NCI-H2029 (cell line): ENCODE measurements at places on chromosomes 6 and 20.
A peak's percentile ranks its signal among the peaks of the same experiment; 100 is the strongest.

GRCh38 chr20:9909167-9909566, 70.3 kb upstream of the PAK5 start:
- DNase-seq, result no peak

DNA sequence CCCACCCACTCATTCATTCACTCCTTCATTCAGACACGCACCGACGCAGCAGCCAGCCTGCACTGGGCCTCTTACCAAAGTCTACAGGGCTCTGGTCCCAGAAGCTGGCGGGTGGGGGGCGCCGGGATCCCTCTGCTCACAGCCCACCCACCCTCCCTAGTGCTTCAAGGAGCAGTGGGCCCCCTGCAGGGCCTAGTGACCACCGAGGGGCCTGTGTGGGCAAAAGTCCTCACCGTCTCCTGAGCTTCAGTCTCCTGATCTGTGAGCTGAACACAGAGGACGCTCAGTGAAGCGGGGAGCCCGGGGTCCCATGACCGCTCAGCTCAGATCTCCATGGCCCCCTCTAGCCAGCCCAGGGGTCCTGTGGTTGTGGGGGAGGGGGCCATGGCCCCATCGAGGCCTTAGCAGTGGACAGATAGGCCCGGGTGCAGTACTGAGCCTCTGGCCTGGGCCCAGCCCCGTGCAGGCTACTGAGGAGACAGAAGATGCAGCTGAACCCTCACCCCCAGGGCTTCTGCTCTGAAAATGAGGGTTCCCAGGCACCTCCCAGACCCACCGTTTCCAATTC, 33.4 kb upstream of the MRGBP start:
- DNase-seq, result no peak

GRCh38 chr20:23140991-23141390, 54.9 kb upstream of the CD93 start:
- DNase-seq, result no peak

- no peak for DNase-seq
Measured at GRCh38 chr20:62737271-62737811, 28.7 kb downstream of the NTSR1 start.

GRCh38 chr20:14178952-14179351, 158.5 kb downstream of the FLRT3 start:
- no peak for DNase-seq

DNA sequence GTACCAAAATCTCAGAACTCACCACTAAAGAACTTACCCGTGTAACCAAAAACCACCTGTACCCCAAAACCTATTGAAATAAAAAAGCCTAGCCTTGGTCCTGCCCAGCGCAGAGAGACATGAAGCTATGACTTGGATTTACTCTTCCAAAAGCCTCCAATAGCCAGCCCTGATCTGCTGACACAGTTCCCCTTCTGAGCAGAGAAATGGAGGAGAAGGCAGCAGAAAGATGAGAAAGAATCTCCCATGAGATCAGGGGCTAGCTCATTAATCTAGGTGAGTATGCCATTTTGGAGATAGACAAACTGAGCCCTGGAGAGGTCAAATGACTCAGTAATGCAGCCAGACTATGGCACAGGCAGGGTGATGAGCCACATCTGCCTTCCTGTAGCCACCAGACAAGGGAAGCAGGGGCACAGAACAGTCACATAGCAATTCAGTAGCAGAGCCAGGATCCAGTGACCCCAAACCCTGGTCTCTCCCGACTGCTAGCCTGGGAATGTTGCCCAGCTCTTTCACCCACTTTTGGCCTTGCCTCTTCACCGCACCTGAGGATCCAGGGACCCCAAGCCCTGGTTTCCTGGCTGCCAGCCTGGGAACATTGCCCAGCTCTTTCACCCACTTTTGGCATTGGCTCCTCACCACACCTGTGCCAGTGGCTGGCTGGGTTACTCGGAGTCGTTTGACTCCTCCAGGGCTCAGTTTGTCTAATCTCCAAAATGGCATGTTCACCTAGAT, 7.2 kb upstream of the SDCBP2 start:
- DNase-seq, result no peak

- DNase-seq, result peak; percentile 70
Measured at GRCh38 chr6:109455437-109456110, at the start of gene MICAL1. MICAL1 (minus strand) TSS chr6:109455772; CDS start chr6:109454196, 1,576 bp downstream.

- DNase-seq, result no peak
Measured at GRCh38 chr6:138523347-138524210, 24.3 kb upstream of the NHSL1 start.

DNA sequence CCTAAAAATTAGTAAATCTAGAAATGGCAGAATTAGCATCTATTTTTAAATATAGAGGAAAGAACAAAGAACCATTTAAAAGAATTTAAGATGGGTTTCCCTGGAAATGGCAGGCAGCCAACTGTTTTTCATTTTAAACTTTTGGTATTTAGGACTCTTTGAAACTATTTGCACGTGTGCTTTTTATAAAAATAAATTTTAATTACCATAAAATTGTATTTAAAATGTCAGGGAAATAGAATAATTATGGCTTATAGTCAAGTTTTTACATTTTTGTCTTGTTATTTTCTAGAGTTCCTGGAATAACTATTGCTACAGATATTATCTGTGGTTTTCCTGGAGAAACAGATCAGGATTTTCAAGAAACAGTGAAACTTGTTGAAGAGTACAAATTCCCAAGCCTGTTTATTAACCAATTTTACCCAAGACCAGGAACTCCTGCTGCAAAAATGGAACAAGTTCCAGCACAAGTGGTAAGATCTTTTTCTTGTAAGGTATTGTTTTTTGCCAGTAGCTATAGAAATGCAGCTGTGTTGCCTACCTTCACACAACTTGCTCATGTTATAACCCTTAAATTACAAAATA, 528.7 kb upstream of the SOX4 start:
- DNase-seq, result no peak

GRCh38 chr6:12440981-12441380, 150.8 kb downstream of the EDN1 start:
- DNase-seq, result no peak

GRCh38 chr20:49375170-49375569, 97.3 kb upstream of the ZNFX1 start:
- no peak for DNase-seq

DNA sequence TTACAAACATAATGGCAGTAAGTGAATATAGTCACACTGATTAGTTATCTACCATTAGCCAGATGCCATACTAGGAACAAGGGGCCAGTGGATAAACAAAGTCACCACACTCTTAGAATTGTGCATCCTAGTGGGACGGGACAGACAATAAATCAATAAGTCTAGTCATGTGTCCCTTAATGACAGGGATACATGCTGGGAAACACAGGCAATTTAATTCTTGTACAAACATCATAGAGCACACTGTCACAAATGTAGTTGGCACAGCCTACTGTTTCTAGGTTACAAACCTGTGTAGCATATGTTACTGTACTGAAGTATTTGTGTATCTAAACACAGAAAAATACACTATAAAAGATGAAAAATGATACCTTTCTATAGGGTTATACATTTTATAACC, 123.0 kb upstream of the FAM184A start:
- DNase-seq, result peak; percentile 42

DNA sequence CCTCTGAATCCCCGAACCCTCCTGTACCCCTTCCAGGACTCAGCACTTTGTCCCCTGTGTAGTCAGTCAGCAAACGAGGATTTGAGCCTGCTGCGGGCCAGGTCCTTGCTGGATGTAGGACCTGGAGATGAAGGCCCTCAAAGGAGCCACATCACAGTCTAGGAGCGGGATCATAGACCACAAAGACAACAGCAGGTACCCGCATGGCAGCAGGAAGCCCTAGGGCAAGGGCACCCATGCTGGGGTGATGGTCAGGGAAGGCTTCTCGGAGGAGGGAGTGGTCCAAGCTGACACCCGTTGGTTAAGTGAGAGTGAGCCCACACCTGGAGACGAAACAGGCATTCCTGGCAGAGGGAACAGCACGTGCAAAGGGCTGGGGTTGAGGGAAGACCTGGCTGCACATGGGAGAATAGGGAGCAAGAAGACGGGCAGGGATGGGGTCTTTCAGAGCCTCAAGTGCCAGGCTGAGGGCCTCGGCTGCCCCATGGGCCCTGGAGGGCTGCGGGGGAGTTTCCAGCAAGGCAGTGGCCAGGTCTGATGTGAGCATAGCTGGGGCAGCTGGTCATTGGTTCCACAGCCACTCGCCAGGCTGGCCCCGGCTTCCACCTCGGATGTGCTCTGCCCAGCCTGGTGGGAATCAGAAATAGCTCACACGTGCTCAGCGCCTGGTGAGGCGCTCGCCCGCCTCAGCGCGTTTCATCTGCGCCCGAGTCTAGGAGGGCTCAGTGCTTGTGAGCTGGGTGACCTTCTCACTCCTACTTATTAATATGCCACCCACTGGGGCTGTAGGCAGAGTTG, 15.0 kb downstream of the DLGAP4 start:
- DNase-seq, result no peak

DNA sequence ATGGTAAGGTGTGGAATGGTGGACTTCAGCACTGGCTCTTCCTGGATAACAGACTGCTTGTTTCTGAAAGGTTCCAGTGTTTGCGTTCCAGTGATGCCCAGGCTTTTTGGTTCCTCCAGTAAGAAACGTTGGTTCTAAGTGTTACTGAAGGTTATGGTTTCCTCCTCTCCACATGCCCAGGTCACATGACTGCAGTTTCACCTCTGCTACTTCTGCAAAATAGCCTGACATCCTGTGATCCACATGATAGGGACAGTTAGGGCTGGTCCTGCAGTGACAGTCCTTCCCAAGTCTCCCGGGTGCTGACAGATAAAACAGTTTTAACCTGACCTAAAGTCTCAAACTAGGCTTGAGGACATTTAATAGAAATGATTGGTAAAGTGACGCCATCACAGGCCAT, 132.2 kb upstream of the CST7 start:
- no peak for DNase-seq

DNA sequence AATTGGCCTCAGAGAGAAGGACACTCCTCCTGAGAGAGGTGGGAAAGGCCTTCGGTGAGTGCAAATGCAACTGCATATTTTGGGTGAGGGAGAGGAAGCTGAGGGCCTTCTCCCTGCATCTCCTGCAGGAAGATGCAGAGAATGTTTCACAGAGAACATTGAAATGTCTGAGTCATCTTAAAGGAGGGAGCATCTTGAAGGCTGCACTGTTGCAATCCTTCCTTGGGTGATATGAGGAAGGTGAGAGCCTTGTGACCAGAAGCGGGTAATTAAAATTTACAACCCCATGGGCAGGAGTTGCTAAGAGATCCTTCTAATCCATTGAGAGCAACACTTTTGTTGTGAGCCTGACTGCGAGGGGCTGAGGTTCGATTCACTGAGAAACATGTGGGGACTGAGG, 375.7 kb upstream of the MARCKS start:
- no peak for DNase-seq

GRCh38 chr6:125598422-125598821, 151.0 kb upstream of the HEY2 start:
- DNase-seq, result peak; percentile 100

- DNase-seq, result peak; percentile 89
Measured at GRCh38 chr20:49747707-49748524, 34.2 kb upstream of the B4GALT5 start.

GRCh38 chr6:79506251-79506650, 31.0 kb downstream of the LCA5 start:
- DNase-seq, result no peak

DNA sequence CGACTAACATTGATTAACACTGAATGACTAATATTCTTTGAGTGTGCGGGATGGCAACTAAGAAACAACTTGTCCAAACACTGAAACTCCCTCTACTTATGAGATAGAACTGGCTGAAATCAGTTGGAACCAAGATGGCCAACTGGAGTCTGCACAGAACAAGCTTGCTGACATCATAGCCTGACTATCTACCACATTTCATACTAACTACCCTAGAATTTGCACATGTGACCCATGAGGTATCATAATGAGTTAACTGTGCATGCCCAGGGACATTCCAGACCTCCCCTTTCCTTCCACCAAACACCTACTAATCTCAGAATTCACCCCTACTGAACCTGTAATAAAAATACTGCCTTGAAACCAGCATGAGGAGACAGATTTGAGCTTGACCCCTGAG, 43.2 kb downstream of the PHIP start:
- DNase-seq, result no peak

- no peak for DNase-seq
Measured at GRCh38 chr20:5374171-5374570, 57.4 kb upstream of the PROKR2 start.

DNA sequence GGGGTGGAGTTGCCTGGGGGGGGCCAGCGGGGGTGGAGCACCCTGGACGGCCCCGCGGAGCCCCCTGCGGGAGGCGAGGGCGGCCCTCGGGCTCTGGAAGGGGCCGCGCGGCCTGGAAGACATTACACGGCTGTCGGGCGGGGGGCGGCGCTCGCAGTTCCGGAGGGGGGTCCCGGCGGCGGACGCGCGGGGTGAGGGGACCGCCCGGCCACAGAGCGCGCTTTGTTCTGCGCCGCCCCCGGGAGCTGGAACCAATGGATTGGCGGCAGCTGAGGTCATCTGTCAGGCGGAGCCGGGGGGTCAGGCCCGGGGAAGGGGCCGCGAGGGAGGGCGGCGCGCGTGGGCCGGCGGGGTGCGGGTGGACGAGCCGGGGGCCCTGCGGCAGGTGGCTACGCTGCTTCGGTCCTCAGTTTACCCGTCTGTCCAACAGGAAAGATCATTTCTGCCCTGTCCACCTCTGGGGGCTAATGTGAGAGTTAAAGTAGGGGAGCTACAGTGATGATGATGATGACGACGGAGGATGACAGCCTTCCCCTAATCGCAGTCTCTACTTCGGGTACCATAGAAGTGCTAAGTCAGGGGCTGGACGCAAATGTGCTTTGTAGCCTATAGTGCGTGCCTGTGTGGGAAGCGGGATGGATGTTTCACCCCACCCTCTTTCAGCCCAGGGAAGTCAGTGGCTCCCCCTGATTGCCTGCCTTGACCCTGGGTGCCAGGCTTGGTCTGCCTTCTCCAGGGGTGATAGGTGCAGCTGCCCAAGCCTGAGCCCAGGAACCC, 10.4 kb downstream of the SRXN1 start:
- DNase-seq, result no peak

- no peak for DNase-seq
Measured at GRCh38 chr6:41779336-41779735, 364 bp downstream of the FRS3 start.

DNA sequence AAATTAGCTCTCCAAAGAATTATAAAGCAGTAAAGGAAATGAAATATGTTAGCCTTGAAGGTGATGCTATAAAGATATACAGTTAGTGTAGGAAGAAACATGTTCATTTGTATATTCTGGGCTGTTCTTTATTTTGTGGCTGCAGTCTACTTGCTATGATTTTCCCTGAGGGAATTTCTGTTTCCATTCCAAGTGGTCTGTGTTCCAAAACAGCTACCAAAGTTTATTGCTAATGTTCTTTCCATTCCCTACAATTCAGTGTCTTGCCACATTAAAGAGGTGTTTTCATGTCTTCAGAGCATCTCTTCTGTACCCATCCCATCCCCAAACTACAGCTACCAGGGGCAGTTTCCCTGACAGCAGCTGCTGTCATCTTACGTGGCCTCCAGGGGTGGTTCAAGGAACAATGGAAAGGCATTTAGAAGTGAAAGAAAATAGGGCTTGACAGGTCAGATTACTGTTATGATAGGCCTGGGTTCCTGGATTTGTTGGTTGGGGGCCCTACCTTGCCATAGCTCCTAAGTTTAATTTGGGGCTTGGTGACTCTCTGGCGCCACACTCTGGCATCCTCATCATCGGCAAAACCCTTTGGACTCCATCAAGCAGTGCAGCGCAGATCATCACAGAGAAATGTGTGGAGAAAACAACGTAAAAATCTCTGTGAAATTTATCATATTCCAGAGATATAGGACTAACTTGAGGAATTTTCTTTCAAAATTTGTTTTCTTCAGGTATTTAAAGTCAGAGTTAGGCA, 33.8 kb upstream of the AIG1 start:
- no peak for DNase-seq

- DNase-seq, result peak; percentile 84
Measured at GRCh38 chr6:168301648-168302398, 17.8 kb downstream of the DACT2 start.
